Effector memory CD4-positive, alpha-beta T cell (primary cell): ENCODE measurements at places on chromosomes 5 and 9.
A peak's percentile ranks its signal among the peaks of the same experiment; 100 is the strongest.

DNA sequence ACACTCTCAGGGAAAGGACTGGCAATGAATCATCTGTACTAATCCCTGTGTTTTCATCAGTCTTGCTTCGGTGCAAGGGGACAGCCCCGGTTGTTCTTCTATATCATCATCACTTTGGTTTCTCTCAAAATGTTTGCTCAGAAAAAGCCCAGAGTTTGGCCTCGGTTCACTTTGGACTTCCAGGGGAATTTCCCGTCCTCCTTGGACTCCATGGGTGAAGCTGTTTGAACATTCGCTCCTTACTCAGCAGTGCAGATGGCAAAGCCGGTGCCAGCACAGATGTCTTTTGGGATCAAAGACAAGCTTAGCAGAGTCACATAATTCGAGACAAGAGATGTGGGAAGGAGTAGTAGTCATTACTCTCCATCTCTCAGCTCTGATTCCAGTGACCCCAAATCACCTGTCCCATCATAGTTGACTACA lies 69.8 kb upstream of the TNFSF8 start:
- no peaks in the 10 kb centered on the region for H3K4me1 ChIP-seq
- no peak overlapping the region for H3K4me3 ChIP-seq
- no peak overlapping the region for H3K27ac ChIP-seq

- no peaks in the 10 kb centered on the region for H3K36me3 ChIP-seq
- no peak overlapping the region for H3K4me3 ChIP-seq
- no peaks in the 10 kb centered on the region for H3K27me3 ChIP-seq
- H3K27ac ChIP-seq = peak overlapping the region; percentile 63
Measured at GRCh38 chr9:95494022-95494415, 22.8 kb downstream of the PTCH1 start.

GRCh38 chr5:176429972-176430371 lies 13.6 kb upstream of the CLTB start:
- no peaks in the 10 kb centered on the region for H3K36me3 ChIP-seq
- H3K4me3 ChIP-seq = no peak overlapping the region
- H3K27ac ChIP-seq = no peak overlapping the region
- no peak for DNase-seq
- no peaks in the 10 kb centered on the region for H3K27me3 ChIP-seq

GRCh38 chr9:70425192-70425591 lies 10.7 kb upstream of the KLF9 start:
- H3K27me3 ChIP-seq = no peaks in the 10 kb centered on the region
- H3K27ac ChIP-seq = no peak overlapping the region
- no peak for DNase-seq
- no peaks in the 10 kb centered on the region for H3K36me3 ChIP-seq

DNA sequence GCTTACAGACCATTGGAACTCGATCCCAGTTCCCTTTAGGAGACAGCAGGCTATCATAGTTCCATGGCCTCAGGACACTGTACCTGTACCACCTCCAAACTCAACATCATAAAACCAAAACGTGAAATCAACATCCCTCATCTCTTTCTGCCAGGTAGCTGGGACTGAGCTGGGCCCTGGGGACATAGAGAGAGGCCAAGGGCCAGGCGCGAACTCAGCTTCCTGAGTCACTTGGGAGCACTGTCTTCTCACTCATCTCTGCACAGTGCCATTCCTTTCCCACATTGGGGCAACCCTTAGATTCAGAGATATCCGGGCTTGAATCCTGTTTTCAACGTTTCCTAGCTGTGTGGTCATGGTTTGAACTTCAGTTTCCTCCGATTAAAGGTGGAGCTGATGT lies 12.2 kb downstream of the DAB2IP start:
- DNase-seq = no peak
- H3K36me3 ChIP-seq = no peaks in the 10 kb centered on the region
- H3K4me1 ChIP-seq = no peaks in the 10 kb centered on the region
- H3K4me3 ChIP-seq = no peak overlapping the region
- H3K27me3 ChIP-seq = no peaks in the 10 kb centered on the region

DNA sequence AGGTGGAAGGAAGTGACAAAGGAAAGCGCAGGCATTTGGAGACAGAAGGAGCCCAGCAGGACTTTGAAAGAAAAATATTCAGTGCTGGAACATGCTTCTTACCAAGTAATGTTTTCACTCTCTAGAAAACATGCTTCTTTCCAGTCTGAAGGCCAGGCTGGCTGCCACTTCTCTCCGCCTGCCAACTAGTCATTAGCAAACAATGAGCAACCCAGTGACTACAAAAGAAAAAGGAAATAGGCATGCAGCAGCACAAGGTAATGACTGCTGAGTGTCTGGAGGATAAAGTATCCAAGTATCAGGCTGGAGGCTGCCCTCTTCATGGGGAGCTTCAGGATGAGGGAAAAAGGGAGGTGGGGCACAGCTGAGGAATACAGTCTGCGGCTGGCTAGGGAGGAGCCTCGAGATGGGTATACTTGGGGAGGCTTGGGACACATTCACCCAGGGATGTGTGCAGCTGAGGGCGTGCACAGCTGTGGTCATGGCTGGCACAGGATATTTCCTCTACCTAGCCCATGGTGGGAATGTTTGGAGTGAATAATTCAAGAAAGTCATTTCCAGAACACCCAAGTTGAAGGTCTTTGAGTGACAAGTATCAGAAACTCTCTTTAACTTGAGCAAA lies 161.5 kb upstream of the KIF2A start:
- H3K4me3 ChIP-seq = no peak overlapping the region
- H3K4me1 ChIP-seq = no peaks in the 10 kb centered on the region
- no peaks in the 10 kb centered on the region for H3K27me3 ChIP-seq
- H3K27ac ChIP-seq = no peak overlapping the region
- H3K36me3 ChIP-seq = no peaks in the 10 kb centered on the region
- no peak for DNase-seq

- DNase-seq = no peak
- no peaks in the 10 kb centered on the region for H3K27me3 ChIP-seq
- no peak overlapping the region for H3K27ac ChIP-seq
- no peaks in the 10 kb centered on the region for H3K36me3 ChIP-seq
Measured at GRCh38 chr5:169302491-169303118, 1.7 kb upstream of the SLIT3 start.

GRCh38 chr5:79934681-79935080 lies 56.4 kb downstream of the MTX3 start:
- H3K4me3 ChIP-seq = no peak overlapping the region
- H3K4me1 ChIP-seq = no peaks in the 10 kb centered on the region
- no peaks in the 10 kb centered on the region for H3K36me3 ChIP-seq
- H3K27me3 ChIP-seq = no peaks in the 10 kb centered on the region

DNA sequence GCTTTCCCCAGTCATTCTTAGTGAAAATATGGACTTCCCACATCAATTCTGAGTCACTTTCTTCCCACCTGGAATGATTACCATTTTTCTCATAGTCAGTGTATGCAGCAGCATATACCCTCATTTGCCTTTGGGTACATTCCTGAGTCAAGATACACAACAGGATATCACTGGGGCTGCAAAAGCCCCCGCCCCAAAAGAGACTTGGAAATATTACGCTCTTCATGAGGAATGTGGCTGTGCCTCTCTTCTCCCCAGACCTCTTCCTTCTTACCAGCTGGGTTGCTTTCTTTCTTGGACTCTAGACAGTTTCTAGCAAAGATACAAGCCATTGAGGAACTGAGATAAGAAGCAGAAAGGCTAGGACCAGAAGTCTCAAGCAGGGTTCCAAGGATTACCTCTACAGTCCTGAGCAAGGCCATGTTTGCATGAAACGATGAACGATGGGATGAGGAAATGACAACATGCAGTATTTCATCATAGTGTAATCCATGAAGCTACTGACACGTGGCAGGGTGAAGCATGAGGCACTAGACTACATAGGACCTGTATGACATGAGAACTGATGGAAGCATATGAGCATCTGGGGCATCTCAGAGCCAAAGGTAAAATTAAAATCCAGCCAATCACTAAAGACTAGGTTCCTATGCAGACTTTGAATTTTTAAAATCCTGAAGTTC lies 218.1 kb downstream of the RAB3C start:
- H3K27ac ChIP-seq = no peak overlapping the region
- no peaks in the 10 kb centered on the region for H3K4me1 ChIP-seq
- H3K36me3 ChIP-seq = no peaks in the 10 kb centered on the region
- no peak overlapping the region for H3K4me3 ChIP-seq
- DNase-seq = no peak

GRCh38 chr9:89465001-89465451 lies 32.9 kb downstream of the SEMA4D start:
- no peak for DNase-seq
- H3K27me3 ChIP-seq = no peaks in the 10 kb centered on the region
- H3K4me1 ChIP-seq = peaks cover 86% of the 10 kb centered on the region
- no peaks in the 10 kb centered on the region for H3K36me3 ChIP-seq
- no peak overlapping the region for H3K4me3 ChIP-seq
- H3K27ac ChIP-seq = peak overlapping the region; percentile 77

DNA sequence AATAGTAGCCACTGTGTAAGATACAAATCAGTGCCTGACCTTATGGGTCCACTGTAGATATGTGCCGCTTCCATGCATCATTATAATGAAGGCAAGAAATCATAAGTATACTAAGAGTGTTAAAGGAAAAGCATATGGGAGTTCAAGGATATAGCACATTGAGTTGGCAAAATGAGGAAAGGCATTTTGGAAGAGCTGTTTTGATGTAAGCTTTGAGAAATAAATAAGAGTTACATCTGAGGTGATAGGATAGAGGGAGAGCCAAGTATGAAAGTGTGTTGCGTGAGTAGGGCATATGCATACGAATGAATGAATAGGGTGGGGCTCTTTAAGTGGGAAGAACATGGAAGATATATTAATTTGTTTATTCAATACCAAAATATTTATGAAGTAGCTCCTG lies 101.0 kb upstream of the DMAC1 start:
- H3K27me3 ChIP-seq = no peaks in the 10 kb centered on the region
- no peaks in the 10 kb centered on the region for H3K36me3 ChIP-seq
- no peak for DNase-seq

- DNase-seq = no peak
- H3K4me1 ChIP-seq = peaks cover 18% of the 10 kb centered on the region
Measured at GRCh38 chr9:92324431-92324830, 719 bp downstream of the NOL8 start.

DNA sequence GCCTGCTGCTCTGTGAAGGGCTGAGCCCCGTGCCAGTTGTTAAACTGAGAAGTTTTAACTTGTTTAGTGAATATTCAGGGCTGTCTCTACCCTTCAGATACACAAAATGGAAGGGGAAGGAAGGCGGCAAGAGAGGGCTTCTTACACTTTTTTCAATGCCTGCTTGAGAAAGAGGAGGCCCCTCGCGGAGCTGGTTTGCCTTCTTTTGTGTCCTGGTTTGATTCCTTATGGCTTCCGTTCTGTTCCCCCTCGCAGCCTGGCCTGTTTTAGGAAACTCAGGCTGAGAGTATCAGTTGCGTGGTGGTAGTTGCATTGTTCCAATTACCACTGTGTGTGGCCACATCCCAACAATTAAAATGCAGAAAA lies 1.0 kb downstream of the FAM53C start:
- H3K36me3 ChIP-seq = no peaks in the 10 kb centered on the region
- DNase-seq = no peak
- peak overlapping the region; percentile 89 for H3K4me3 ChIP-seq
- H3K27me3 ChIP-seq = no peaks in the 10 kb centered on the region
- peaks cover 4% of the 10 kb centered on the region for H3K4me1 ChIP-seq

DNA sequence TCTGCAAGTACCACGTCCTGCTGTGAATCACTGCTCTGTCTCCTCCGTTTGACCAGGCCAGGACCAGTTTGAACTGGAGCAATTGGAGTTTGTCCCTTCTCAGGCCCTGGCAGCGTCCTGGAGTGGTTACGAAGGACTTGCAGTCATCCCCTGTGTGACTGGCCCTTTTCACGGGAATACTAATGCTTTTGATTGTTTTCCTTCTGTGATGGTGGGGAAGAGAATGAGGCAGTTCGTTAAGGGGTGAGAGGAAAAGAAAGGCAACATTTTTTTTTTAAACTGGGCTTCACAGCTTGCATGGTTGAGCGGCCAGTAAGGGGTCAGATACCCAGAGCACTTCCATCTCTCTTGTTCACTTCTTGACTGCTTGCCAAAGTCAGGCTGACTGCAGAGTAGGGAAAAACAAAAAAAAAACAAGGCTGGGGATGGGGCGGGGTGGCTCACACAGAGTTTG lies 153.5 kb upstream of the STK32A start:
- DNase-seq = no peak
- H3K4me3 ChIP-seq = no peak overlapping the region
- no peaks in the 10 kb centered on the region for H3K4me1 ChIP-seq
- no peaks in the 10 kb centered on the region for H3K27me3 ChIP-seq
- H3K27ac ChIP-seq = no peak overlapping the region
- no peaks in the 10 kb centered on the region for H3K36me3 ChIP-seq

GRCh38 chr9:27109621-27110020 lies 596 bp downstream of the TEK start:
- H3K4me3 ChIP-seq = no peak overlapping the region
- H3K27me3 ChIP-seq = no peaks in the 10 kb centered on the region
- no peak overlapping the region for H3K27ac ChIP-seq
- H3K4me1 ChIP-seq = no peaks in the 10 kb centered on the region
- DNase-seq = no peak
- H3K36me3 ChIP-seq = no peaks in the 10 kb centered on the region

- H3K36me3 ChIP-seq = no peaks in the 10 kb centered on the region
- no peak overlapping the region for H3K4me3 ChIP-seq
- H3K4me1 ChIP-seq = no peaks in the 10 kb centered on the region
- DNase-seq = no peak
Measured at GRCh38 chr9:123348317-123348992, 7.5 kb upstream of the CRB2 start.

- H3K27me3 ChIP-seq = peaks cover 17% of the 10 kb centered on the region
- no peak overlapping the region for H3K4me3 ChIP-seq
- H3K4me1 ChIP-seq = no peaks in the 10 kb centered on the region
- no peak overlapping the region for H3K27ac ChIP-seq
- DNase-seq = no peak
- no peaks in the 10 kb centered on the region for H3K36me3 ChIP-seq
Measured at GRCh38 chr9:23821375-23822181, 4.5 kb downstream of the ELAVL2 start.

DNA sequence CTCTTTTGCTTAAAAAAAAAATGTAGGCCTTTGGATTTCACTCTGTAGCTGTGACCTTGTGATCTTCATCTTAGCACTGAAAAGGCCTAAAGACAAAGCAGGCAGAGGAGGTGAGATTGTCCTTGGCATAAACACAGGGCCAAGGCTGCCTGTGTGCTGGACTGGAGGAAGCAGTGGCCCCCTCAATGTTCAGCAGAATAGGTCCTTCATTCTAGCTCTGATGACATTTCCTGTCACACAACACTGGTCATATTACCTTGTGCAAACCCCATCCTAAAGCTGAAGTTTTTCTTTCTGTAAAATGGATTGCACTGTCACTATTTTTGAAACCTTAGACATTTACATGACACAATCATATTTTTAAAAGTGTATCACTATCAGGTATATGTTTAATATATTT lies 147.4 kb downstream of the INSYN2B start:
- peaks cover 5% of the 10 kb centered on the region for H3K36me3 ChIP-seq
- H3K4me1 ChIP-seq = no peaks in the 10 kb centered on the region
- H3K27ac ChIP-seq = no peak overlapping the region
- DNase-seq = no peak
